Activated CD4-positive, alpha-beta T cell treated with anti-CD3 and anti-CD28 coated beads for 4 hours (primary cell): ENCODE measurements at places on chromosomes 7 and 10.

GRCh38 chr10:30596013-30596412 lies 33.5 kb downstream of the LYZL2 start:
- no peak for DNase-seq

GRCh38 chr7:42198974-42199668 lies 37.9 kb downstream of the GLI3 start:
- DNase-seq, result no peak

GRCh38 chr10:121935702-121936101 lies 7.9 kb upstream of the ATE1 start:
- no peak for DNase-seq

DNA sequence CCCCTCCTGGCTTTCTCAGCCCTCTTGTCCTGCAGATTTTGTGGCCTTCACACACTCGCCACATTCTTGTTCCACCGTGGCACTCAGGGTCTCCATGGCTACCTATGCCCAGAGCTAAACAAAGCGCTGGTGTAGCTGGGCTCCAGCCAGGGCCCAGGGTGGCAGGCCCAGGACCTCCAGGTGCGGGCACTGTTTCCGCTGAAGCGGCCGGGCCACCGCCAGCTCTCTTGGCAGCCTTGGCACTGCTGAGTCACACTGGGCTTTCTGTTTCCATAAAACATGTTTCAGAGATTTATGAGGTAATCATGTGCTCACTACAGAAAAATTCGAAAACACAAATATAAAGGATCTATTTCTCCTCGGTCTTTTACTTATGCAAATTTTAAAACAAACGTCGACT lies 51.3 kb downstream of the AOC1 start:
- no peak for DNase-seq

GRCh38 chr7:129264534-129264933 lies 39.7 kb downstream of the AHCYL2 start:
- DNase-seq, result no peak

DNA sequence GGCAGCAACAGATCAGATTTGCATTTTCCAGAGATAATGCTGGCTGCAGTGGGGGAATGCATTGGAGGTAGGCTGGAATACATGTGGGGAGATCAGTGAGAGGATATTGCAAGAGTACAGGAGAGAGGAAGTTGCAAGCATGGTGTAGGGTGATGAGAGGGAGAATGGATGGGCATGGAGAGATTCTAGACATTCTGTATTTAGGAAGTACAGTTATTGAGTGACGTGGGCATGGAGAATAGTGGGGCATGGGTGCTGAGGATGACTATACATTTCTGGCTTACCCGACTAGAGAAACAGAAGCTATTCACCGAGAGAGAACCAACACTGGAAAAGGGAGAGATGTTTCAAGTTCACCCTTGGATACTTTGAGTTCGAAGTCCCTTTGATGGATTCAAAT lies 116.9 kb upstream of the SVIL start:
- no peak for DNase-seq

GRCh38 chr10:22712956-22713852 lies 1.2 kb downstream of the PIP4K2A start:
- peak; percentile 27 for DNase-seq

- DNase-seq, result no peak
Observed at GRCh38 chr7:116698396-116698795, 26.4 kb downstream of the MET start.

DNA sequence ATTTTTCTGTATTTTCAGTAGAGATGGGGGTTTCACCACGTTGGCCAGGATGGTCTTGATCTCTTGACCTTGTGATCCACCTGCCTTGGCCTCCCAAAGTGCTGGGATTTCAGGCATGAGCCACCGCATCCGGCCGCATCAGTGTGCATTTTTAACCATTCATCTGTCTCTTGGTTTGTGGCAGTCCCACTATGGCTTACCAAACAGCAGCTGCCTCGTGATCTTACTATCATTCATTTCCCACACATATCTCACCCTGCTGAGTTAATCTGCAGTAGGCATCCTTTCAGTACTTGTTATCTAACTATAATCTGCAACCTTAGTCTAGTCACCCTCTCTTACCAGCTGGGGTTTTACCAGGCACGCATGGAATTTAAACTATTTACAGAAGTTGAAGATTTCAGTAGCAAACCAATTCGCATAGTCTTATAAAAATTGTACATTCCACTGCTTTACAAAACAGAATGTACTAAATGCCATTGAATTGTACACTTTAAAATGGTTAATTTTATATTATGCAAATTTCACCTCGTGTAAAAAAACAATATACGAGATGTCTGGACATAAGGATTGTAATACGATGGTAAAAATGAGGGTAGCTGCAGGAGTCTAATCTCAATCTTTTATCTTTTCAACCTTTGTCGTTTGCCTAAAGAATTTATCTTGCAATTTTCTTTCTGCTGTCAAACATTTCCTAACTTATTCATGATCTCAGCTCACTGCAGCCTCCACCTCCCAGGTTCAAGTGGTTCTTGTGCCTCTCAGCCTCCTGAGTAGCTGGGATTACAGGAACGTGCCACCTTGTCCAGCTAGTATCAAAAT lies 4.6 kb upstream of the TBC1D12 start:
- DNase-seq, result no peak

DNA sequence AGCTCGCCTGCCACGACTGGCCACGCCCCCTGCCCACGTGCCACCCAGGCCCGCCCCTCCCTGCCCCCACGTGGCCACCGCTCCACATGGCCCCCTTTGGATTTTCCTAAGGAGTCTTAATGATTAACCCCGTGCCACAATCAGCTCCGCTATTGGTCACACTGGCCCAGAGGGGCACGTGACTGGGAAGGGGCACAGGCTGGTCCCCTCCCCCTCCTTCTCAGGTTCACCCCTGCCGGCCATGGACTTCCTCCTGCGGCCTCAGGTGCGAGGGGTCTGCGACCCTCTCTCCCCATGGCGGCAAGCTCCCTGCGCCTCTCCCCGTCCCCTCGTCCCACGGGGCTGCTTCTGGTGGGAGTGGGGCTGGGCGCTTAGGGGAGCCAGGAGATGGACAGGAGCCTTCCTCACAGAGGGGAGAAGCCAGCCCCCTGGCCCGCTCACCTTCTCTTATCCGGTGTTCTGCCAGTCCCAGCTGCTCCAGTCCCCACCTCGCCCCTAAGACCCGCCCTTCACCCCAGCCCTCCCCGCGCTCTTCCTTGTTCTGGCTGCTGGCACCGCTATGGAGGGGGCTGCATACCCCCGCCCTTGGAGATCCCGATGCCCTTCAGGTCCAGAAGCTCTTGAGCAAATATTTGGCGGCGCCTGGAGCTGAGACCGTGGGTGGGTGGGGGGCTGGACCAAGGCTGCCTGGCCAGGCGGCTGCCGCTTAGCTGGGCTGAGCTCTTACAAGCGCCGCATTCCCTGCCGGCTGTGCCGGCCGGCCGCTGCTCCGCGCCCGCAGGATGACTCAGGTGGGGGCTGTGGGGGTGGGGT lies 3.2 kb downstream of the SLC4A2 start:
- no peak for DNase-seq

DNA sequence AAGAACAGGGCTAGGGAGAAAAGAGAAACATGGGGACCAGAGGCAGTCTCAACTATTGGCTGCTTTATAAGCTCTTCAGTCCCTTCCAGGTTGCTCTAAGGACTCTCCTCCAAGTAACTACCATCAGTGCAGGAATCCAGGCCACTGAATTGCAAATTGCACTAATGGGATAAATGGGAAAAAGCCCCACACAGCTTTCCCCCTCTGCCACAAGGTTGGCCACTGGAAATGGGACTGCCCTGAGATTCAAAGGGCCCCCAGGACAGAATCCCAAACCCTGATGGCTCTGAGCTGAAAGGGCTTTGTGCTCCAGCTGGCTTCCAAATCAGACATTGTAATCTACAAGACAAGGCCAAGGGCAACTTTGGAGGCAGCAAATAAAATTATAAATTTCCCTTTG lies 633.2 kb downstream of the ACTR3B start:
- DNase-seq, result no peak

DNA sequence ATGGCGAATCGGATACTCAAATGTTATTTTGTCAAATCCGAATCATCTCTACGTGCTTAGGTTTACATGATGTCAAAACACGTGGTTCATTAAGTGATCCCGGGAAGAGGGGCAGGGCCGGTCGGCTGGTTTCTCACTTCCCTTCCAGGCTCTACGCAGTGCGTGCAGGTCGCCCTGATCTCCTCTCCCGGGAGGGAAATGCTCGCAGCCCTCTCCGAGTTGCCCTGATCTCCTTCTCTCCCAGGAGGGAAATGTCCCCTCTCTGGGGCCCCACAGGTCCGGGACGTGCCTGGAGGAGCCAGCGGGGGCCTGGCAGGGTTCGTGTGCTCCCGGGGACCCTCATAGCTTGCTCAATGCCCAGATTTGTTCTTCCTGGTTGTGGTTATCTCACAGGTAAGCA lies 202.7 kb downstream of the DNAJB6 start:
- DNase-seq, result no peak

DNA sequence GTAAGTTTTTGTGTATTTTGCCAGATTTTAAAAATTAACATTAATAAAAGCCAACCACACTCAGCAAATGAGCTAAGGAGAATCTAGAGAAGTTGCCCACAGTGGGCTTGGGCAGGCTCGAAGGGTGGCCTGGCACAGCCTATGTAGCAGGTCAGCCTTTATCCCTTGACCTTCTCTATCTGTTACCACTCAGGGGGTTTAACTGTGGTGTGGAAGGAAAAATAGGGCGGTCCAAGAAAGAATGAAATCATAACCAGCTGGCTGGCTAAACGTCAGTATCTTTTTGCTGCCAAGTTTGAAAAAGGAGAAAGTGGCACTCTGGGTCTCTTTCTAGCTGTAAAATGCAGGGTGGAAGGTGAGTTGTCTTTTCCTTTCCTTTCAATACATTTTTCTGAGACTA lies 130.3 kb upstream of the ASAH2 start:
- no peak for DNase-seq

DNA sequence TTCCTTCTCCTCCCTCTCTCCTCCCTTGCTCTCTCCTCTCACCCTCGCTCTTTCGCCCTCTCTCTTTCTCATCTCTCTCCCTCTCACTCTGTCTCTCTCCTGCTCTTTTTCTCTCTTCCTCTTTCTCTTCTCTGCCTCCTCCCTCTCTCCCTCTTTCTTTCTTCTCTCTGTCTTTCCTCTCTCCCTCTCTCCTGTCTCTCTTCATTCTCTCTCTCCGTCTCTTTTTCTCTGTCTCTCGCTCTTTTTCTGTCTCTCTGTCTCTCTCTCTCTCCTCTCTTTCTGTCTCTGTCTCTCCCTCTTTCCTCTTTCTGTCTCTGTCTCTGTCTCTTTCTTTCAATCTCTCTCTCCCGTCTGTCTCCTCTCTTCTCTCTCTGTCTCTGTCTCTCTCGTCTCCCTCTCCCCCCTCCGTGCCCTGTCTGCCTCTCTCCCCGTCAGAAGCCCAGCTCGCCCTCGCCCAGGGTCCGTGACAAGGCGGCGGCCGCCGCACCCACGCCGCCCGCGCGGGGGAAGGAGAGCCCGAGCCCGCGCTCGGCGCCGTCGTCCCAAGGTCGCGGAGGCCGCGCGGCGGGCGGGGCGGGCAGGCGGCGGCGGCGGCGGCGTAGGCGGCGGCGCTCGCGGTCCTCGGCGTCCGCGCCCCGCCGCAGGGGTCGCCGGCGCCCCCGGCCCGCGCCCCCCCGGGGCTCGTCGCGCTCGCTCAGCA lies 21.3 kb upstream of the HSPB1 start:
- DNase-seq, result no peak

DNA sequence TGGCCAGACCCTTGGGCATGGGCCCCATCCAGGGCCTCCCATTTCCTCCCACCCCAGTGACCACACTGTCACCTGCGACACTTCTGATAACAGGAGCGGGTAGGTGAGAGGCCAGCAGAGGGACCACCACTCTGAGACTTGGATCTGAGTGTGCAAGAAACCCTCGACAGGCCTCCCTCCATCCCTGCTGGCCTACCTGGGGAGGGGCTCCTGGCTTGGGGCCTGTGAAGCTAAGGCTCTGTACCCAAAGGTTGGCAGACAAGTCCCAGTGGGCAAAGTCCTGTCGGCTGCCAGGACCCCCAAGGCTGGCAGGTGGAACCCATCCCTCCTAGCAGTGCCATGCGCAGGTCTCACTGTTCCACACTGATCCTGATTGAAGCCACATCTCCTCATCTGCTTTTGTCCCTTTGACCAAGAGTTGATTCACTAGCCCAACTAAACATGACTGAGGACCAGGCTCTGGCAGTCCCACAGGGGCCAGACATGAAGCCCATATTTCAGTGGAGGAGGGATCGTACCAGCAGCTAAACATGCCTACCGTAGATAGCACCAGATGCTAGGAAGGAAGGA lies 1.2 kb upstream of the PGAM2 start:
- no peak for DNase-seq

DNA sequence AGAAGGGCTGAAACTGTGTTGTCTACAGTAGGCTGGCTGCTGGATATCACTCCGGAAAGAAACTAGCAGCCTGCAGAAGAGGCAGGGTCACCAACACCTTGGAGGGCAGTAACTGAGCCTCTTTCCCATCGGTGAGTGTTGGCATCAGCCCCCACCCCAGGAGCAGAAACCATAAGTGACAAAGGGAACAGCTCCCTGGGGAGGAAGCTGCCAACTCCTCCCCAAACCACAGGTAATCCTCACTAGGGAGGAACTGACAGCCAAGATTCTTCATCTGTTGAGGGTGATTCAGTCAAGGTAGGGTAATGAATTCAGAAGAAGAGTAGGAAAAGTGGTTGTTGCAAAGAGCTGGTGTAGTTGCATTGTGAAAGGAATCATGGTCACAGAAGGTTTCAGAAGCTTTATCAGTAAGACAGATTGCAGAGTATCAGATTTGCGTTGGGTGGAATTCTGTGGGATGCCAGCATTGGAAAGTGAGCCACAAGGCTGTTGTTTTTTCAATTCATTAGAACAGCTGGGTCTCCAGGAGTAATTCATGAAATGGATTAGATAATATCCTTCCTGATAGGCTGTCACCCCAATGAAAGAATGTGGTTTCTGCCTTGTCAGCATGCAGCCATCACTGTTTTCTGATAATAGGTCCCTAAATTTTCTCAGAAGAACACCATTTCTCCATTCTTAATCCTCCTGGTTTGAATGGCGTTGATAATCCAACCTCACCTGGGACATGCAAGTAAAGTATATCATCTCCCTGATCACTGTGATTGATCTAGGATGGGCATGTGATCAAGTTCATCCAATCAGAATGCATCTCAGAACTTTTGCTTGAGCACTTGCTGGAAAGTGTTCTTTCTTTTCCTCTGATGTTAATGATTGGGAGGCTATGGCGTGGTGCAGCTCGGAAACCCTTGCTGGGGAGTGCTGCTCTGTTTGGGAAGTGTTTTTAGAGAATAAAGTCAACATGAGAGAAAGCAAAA lies 75.0 kb upstream of the CTBP2 start:
- DNase-seq, result no peak
